ENCODE measurements at places on chromosomes 2 and 18.
A peak's percentile ranks its signal among the peaks of the same experiment; 100 is the strongest.

DNA sequence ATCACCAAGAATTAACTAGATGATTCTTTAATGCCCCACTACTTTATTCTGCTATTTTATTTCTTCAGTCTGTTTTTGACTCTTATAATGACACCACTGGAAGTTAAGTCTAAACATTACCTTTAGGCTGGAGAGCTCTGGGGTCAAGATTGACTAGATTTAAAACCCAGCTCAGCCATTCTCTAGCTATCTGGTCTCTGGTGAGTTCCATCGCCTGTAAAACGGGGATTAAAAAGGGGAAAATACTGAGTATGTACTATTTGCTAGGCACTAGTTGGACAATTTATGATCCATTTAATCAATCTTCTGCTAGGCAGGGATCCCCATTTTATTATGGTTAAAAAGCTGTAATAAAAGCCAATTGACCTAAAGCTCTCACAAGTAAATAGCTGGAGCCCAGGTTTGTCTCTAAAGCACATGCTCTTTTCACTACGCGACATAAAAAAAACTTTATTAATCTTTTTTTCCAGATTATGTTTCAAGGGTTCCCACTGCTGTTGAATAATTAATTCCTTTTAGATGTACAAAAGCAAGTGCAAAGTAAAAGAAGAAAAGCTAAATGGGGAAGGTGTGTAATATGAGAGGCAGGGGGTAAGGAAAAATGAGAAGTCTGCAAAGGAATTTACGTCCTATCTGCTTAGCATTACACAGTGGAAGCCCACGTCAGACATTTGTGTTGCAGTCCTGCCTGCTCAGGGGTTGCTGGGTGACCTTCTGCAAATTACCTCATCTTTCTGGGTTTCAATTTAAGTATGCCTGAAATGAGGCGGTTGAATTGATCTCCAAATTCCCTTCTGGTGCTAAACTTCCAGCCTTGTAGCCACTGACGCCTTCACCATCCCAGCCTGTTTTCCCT lies 918 bp upstream of the NABP1 start:
- peak; percentile 10 for DNase-seq

GRCh38 chr2:217929757-217930707 lies 72.8 kb downstream of the TNS1 start:
- DNase-seq = no peak

GRCh38 chr18:2572171-2572569 lies 813 bp downstream of the NDC80 start:
- peak; percentile 36 for DNase-seq

GRCh38 chr2:158650646-158651357 lies 144.3 kb upstream of the DAPL1 start:
- DNase-seq = no peak

- DNase-seq = no peak
These were observed 354.7 kb upstream of the SMIM21 start for GRCh38 chr18:75782204-75782603.

GRCh38 chr2:152559008-152559407 lies 158.3 kb downstream of the PRPF40A start:
- DNase-seq = no peak

DNA sequence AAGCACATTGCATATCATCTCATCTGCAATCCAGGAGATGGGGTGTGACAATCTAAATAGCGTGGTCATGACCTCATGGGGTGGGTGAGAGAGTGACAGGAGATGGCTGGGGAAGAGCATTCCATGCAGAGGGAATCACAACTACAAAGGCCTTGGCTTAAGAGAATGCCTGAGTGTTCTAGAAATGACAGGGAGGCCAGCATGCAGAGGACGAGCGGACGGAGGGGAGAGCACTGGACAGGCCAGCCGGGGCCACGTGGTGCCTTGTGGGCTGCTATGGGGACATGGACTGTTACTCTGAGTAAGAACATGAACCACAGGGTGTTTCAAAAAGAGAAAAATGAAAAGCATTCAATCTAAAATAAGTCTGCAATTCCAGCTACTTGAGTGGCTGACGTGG lies 117.9 kb upstream of the ODC1 start:
- no peak for DNase-seq

DNA sequence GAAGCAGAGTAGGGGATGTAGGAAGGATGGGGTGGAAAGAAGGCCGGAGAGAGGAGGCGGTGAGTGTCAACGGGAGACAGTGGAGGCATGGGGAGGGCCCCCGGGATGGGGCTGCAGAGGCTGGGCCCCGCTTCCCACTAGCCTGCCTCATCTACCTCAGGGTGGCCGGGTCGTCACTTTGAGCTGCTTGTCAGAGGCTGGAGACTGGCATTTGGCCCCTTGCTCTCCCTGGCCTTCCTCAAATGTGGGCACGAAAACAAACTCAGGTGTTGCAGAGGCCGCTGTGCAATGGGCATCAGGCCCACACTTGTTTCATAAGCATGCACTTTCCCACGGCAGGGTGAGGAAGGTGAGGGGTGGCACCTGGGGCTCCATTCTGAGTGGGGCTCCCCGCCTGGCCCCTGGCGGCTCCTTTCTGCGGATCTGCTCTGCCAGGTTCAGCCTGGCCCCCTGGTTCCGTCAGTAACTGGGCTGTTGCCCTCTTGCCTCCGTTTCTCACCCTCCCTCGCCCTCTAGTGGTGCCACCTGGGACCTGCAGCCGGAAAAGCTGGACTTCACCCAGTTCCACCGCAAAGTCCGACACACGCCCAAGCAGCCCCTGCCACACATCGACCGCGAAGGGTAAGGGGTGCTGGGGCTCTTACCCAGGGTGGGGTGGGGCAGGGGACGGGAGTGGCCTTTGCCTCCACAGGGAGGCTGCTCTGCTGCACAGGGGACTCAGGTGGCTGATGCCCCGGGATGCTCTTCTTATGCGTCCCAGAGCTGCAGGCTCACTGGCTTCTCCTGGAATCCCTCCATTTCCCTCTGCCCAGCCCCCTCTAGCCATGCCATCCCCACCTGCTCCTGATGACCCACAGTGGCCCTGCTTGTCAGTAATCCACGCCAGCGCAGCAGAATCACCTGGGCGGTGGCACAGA lies 125.4 kb downstream of the CTIF start:
- DNase-seq = peak; percentile 55

- DNase-seq = no peak
These were observed 15.2 kb upstream of the TSPYL6 start for GRCh38 chr2:54271189-54271588.

Measured in NCI-H146 (cell line).